ENCODE measurements at places on chromosomes 1 and 21.

DNA sequence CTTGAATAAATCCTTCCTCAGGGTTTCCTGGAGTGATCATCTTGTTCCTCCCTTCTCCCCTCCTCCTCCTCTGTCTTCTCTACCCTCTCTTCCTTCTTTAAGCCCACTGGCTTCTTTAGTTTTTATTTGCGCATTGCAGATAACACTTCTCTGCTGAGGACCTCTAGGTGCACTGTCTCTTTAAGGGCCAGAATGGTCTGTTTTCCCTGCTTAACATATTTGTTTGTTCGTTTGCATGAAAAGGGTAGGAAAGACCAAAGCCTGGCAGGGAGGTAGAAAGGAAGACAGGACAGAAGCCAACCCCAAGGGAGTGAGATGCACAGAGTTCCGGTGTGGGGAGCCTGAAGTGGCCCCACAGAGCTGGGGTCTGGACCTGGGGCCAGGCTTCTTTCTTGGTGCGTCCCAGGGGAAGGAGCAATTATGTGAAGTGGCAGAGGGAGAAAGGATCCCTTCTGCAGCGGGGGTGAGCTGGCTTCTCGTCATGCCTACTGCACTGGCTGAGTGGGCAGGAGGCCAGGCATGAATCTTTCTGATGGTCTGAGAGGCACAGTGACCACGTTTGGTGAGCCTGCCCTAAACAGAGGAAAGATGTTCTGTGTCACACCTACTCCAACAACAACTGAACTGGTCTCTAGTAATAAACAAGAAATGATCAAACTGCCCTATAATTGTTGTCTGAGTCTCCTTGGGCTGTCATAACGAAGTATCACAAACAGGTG, 232.7 kb downstream of the KCNJ6 start:
- DNase-seq, result no peak

DNA sequence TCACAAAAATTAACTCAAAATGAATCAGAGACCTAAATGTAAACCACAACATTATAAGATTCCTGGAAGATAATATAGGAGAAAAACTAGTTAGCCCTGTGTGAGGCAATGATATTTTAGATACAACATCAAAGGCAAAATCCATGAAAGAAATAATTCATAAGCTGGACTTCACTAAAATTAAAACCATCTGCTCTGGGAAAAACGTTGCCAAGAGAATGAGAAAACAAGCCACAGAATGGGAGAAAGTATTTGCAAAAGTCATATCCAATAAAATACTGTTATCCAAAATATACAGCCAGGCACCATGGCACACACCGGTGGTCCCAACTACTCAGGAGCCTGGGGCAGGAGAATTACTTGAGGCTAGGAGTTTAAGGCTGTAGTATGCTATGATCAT, 70.3 kb downstream of the SYF2 start:
- no peak for DNase-seq

GRCh38 chr1:237953238-237953637, 62.5 kb upstream of the ZP4 start:
- DNase-seq, result no peak

DNA sequence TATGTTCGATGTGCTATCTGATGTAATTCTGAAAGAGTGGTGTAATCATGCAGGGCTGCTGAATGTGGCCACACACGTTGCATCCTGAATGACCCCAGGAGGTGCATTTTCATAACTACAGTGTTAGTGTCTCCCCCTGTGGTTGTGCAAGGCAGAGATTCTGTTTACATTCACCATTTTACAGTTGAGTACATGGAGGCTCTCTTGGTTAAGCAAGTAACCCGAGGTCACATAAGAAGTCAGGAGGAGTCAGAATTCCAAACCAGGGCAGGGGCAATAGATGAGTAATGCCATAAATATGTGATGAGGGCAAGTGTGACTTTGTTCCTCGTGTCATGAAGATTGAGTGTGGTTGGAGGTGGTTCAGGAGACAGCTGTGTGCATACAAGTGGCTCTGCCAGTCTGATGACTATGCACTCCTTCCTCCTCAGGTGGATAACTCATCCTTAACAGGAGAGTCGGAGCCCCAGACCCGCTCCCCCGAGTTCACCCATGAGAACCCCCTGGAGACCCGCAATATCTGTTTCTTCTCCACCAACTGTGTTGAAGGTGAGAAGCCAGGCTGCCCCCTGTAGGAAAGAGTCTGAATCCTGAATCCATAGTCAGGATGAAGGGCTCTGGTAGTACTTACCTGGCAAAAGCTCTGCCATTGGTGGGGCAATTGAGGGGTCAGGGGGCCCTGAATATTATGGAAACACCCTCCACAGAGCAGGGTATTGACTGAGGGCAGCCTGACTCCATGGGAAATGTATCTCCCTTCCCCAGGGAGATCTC, 9.3 kb downstream of the ATP1A2 start:
- peak; percentile 35 for DNase-seq

DNA sequence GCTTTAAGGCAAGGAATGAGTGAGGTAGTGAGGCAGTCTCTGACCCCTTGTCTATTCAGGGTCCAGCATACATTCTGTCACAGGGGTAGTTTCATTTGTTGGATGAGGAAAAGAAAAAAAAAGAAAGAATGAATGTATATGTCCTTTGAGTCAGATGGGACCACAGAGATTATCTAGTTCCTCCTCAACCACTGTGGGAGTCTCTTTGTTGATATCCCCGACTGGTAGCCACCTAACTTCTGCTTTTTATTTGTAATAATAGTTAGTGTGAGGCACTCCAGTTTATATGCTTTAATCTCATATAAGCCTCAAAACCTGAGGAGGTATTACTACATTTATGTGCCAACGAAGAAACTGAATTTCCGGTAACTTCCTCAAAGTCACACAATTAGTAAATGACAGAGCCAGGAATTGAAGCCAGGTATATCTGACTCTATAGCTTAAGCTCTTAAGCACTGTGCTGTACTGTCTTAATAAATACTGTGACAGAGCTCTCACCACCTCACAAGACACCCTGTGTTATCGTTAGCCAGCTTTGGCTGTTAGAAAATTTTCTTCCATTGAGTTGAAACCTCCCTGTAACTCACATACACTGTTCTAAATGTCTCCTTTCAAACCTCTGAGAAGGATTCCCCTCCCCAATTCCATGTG, 82.2 kb downstream of the MDM4 start:
- DNase-seq, result no peak

- DNase-seq, result no peak
Observed at GRCh38 chr1:184409011-184409410, 22.2 kb downstream of the C1orf21 start.

GRCh38 chr1:232164078-232164963, 465.6 kb downstream of the SIPA1L2 start:
- no peak for DNase-seq

GRCh38 chr1:53069663-53070327, 7.8 kb downstream of the PODN start:
- DNase-seq, result peak; percentile 66

GRCh38 chr1:187010571-187011309, 182.0 kb downstream of the PLA2G4A start:
- no peak for DNase-seq

DNA sequence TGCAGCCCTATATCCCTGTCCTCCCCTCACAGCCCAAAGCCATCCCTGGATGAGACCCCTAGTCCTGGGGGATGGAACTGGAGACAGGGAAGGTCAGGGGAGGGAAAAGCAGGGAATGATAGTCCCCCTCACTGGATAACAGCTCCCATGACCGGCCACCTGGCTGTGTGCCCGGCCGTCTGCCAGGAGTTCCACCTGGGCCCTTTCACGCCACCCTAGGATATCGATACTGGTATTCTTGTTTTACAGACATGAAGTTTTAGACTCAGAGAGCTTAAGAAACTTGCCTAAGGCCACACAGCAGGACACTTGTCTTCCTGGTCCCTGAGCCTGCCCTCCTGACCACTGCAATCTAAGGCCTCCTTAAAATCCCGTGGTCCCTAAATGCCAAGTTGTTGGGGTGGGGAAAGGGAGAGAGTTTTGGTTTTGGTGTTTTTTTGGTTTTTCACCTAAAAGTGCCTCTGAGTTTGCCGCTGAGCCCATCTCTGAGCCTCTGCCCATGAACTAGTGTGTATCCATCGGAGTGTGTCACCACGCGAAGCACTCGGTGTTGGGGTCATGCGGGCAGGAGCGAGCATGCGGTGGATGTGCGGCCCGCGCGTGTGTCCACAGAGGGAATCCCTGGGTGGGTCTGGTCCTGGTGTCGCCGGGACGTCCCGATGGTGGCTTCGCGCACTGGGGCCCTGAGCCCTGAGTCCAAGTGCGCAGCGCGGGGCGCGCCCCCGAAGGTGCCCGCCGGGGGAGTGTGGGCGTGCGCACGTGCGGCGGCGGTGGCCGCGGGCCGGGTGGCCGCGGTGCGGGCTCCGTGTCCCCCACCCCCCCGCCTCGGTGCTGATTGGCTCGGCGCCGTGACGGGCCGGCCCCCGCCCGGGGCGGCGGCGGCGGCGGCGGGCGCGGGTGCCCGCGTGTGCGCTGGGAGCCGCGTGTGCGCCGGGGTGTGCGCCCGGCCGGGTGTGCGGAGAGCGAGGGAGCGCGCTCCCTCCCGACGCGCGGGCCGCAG, at the start of gene EPHA8:
Gene EPHA8, plus strand, starts transcription at position 906 of the 1,000 bp plus-strand sequence. CDS start 147 bp downstream, outside the sequence.
- DNase-seq, result no peak

DNA sequence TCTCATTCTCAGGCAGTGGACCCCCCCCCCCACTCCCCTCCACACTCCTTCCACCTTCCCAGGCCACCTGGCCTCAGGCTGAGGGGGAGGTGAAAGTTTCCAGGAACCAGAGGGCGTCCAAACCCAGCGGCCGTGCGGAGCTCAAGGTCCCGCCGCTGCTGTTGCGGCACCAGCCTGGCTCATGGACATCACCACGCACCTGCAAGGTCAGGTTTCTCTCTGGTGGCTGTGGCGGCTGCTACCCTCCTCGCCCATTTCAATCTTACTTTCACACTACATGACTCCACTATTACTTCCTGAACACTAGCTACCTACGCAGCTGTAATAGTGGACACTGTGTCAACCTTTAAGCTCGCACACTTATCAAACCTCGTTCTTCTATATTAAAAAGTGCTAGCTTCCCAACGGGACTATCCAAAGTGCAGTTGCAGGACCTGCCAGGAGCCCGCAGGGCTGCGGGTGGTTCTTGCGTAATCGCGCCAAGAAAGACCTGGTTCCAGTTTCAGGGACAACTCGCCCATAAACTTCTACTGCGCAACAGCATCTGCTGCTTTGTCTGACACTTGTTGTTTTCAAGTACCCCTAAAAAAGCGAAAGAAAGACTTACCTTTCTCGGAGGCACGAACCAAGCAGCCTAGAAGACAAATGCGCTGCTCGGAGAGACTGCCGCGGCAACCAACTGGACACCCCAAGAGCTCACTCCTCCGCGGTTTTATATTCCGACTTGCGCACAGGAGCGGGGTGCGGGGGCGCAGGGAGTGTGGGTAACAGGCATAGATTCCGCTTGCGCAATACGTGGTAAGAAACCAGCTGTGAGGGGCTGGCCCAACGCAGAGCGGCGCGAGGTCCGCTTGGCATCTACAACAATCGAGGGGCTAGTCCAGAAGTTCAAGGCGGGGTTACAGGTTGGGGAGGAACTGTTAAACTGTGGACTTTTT, at the start of gene DIRAS3:
Gene DIRAS3, minus strand, starts transcription at position 687 of the 938 bp plus-strand sequence. CDS start 3,330 bp downstream, outside the sequence.
- DNase-seq, result peak; percentile 66

GRCh38 chr1:215749414-215749813, 182.3 kb downstream of the KCTD3 start:
- DNase-seq, result no peak

DNA sequence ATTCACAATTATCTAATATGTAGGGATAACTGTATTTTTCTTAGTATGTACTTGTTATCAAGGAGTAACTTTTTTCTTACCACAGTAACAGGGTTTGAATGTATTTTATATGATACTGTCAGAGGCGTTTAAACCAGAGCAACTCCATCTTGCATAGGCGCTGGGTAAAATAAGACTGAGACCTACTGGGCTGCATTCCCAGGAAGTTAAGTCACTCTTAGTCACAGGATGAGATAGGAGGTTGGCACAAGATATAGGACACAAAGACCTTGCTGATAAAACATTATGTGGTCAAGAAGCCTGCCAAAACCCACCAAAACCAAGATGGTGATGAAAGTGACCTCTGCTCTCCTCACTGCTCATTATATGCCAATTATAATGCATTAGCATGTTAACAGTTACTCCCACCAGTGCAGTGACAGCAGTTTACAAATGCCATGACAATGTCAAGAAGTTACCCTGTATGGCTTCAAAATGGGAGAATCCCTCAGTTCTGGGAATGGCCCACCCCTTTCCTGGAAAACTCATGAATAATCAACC, 64.8 kb downstream of the RPE65 start:
- no peak for DNase-seq

- DNase-seq, result no peak
Observed at GRCh38 chr1:28508435-28508754, 2.6 kb downstream of the RCC1 start.

DNA sequence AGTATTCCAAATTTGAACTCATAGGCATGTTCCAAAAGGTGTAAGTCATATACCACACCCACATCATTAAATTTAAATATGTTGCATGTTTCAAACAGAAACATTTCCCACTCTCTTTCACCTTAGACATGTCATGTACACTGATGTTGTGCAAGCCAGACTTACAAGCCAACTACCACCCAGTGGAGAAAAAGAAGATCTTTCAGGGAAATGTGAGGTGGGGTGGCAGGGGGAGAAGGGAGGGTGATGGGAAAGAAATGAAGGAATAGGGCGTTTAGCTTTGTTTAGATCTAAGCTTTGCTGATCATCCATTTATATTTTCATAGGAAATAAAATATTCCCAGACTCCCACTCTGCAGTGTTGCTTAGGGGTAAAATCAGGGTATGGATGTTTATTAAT, 1.6 kb downstream of the NEGR1 start:
- DNase-seq, result no peak

DNA sequence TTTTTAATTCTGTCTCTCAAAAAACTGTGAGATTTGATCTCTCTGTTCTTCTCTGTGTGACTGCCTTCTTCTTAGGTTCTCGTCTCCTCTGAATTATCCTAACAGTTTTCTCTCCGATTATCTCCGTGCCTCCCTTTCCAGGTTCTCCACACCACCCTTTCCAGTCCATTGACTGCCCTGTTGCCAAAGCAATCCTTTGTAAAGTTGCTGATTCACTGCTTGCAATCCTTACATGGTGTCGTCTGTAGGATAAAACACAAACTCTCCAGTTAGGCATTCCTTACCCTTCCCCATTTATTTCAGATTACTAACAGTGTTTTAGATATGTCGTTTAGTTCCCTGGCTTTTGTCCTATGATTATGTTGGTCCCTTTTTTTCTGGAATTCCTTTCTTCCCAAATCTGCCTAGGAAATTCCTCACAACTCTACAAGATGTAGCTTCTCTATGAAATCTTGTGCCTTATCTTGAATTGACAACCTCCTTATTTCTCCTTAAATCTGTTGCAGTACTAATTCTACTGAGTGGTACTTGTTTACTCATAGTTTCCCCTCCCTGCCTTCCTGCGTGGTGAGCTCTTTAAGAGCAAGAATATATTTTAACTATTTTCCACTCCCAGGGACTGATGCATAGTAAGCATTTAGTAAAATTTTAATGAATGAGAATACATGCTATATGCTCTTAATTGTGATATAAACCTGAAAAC, 22.3 kb downstream of the RCOR3 start:
- DNase-seq, result no peak
